ENCODE measurements at places on chromosomes 5 and 9.

- DNase-seq: no peak
Measured at GRCh38 chr5:103463261-103463660, 99.3 kb downstream of the NUDT12 start.

DNA sequence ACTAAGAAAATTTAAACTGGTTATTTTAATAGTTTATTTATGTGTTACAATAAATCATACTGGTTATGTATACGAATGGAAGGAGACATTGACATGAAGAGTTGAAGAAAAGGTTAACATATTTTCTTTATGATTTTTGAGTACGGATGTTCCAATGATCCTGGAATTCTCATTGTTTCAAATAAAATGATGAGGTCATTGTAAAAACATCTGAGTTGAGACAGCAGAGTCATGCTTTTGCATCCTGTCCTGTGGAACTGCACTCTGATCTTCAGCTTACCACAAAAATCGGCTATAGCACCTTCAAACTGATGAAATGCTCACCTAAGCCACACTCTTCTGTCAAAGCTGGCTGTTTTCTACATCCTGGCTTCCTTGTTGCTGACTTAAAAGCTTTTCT is 67.8 kb downstream of the PTCD2 start:
- no peak for DNase-seq

- no peak for DNase-seq
Measured at GRCh38 chr9:95481000-95481399, 35.8 kb downstream of the PTCH1 start.

DNA sequence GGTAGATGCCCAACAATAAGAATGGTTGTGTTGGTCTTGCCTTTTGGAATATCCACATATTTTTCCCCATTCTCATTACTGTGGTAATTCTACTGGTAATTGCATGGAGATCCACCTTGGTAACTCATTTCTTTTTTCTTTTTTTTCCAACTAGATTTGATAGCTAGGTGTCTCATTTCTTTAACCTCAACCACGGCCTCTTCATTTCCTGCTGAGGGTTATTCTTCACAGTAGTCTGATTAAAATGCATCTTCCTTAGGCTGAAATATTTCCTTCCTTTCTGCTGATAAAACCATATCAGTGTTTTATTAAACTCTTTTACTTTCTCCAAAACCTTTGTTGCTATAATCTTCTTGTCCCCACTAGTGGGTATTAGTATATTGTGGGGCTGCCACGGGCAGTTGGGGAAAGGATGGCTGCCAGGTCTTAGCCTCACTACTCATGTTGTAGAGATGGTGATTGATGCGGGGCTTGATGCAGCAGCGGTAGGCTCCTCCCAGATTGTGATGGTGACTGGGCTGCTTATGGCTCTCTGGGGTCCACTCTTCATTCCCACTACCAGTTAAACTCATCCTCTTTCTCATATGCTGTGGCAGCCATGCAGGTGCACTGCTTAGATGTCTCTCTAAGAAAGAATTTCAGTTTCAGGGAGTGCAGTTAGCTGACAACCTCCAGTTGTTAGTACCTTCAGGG is 35.9 kb downstream of the KIF2A start:
- DNase-seq: peak; percentile 25

DNA sequence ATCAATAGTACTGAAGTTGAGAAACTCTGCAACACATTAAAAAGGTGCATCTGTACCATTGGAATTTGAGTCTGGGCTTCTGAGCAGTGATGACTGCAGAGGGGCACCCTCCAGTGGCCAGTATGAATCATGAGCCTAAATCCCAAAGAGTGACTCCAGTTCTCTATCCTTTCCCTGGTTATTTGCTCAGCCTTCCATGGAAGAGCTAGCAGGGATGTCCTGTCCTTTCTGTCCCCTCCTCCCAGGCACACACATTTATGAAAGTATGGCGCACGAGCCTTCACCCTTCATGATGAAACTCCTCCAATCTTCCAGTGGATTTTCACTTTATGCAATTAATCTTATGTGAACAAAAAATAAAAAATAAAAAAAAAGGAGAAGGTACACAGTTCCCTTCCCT is 81.0 kb downstream of the ESM1 start:
- DNase-seq: no peak

DNA sequence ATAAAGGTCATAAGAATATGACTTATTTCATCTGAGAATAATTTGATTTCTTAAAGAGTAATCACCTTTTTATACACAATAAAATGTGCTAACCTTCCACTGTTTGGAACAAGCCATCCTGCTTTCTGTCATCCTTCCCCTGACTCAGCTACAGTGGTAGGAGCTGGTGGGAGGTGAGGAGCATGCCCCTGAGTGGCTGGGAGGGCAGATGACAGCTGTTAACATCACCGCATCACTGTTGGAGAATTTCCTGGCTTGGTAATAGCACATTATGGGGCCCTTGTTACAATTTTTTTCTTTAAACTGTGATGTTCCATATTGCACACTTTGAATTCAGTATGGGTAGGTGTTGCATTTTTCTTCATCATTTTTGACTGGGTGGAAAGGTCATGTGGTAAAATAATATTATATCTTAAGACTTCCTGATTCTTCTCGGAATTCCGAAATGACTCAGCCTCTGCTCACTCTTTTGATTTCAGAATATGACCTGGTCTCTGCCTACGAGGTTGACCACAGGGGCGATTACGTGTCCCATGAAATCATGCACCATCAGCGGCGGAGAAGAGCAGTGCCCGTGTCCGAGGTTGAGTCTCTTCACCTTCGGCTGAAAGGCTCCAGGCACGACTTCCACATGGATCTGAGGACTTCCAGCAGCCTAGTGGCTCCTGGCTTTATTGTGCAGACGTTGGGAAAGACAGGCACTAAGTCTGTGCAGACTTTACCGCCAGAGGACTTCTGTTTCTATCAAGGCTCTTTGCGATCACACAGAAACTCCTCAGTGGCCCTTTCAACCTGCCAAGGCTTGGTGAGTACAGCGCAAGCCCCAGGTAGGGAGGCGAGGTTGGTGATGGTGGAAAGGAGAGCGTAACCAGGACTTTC is 5.8 kb downstream of the ADAMTS16 start:
- DNase-seq: no peak

DNA sequence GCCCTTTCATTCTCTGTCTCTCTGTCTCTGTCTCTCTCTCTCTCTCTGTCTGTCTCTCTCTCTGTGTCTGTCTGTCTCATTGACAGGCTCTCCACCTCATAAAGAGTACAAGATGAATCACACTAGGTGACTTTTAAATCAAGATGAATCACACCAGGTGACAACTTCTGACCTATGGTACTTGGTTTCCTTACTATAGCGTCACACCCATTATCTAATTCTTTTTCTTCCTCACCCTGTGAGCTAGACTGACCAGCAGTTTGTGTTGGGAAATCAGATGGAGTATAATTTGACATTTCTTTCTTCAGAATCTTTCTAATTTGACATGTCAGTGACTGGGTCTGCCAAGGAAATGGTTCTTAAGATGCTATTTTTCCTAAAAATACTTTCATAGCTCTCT is 232.9 kb downstream of the ARRDC3 start:
- DNase-seq: no peak

- DNase-seq: no peak
Measured at GRCh38 chr9:17528859-17529258, 50.0 kb upstream of the SH3GL2 start.

GRCh38 chr9:18989865-18990264 is 43.1 kb downstream of the SAXO1 start:
- DNase-seq: no peak

DNA sequence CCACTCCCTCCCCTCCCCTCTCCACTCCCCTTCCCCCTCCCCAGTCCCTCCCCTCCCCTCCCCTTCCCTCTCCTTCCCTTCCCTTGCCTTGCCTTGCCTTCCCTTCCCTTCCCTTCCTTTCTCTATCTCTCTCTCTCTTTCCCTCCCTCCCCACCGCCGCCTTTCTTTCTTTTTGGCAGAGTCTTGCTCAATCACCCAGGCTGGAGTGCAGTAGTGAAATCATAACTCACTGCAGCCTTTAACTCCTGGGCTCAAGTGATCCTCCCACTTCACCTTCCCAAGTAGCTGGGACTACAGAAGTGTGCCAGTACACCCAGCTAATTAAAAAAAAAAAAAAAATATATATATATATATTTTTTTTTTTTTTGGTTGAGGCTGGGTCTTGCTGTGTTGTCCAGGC is 45.5 kb downstream of the IL31RA start:
- DNase-seq: no peak

DNA sequence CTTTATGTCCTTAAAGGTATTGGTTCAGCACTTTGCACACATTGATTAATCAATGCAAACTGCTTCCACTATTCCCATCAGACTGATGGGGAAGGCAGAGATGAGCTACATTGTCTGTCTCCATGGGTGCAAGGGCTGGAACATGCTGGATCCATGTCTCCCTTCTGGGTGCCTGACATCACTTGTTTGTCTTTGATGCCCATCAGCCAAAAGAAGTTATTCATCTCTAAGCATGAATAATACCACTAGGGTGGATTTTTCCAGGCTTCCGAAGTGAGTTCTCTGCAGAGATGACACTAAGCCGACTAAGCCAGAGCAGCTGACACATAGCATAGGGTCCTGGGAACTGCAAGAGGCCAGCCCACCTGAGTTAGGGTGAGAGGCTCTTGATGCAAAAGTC is 8.7 kb downstream of the FGF1 start:
- no peak for DNase-seq

- DNase-seq: no peak
Measured at GRCh38 chr5:54514841-54515432, 2.6 kb upstream of the SNX18 start.

DNA sequence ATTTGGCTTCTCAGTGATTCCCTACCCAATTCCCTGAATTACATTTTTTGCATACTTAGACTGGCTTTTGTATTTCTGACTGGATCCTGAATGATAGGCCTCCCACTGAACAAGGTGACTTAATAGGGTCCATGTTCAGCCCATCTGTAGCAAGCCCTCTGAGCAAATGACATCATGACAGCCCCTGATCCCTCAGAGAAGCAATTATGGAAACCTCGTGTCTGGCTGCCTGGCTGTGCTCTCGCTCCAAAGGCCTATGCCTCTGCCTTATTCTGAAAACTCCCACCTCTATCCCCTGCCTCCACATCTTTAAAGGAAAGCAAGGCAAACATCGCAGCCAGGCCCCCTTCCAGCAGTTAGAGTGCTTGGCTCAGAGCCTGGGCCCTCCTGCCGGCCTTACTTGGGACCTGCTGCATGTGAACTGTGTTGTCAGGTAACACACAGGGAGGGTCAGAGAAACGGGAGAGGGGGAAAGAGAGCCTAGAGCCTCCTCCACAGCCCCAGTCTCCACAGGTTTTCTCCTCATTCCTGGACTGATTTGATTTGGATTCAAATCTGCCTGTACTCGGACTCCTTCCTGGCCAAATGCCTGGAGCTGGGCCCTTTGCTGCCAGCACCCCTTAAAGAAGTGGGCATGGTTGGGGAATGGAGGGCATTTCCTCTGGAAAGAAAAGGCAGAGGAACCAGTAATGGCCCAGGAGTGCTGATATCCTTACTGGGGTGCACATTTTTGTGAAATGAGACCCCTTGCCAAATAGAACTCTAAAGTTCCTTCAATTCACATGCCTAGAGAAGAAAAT is 3.8 kb downstream of the DCANP1 start:
- no peak for DNase-seq
